Natural killer cell (primary cell): ENCODE measurements at places on chromosomes 5 and 9. TPM values are rescaled to one million over a fixed set of nuclear protein-coding genes. Genes with fewer than 3 reads are reported as not detected.

MEGF10 gene
- total RNA-seq: not detected

LRRC70 gene
- 21.2 TPM for total RNA-seq

PCA3 gene
- total RNA-seq: not detected

SPINK13 gene
- total RNA-seq: not detected

MAP3K1 gene
- total RNA-seq: 27.8 TPM

GRXCR2 gene
- not detected for total RNA-seq

TRPM3 gene
- total RNA-seq: not detected

CRHBP gene
- total RNA-seq: 0.84 TPM

AHRR gene
- total RNA-seq: 1.2 TPM

MSX2 gene
- total RNA-seq: not detected

IL5 gene
- not detected for total RNA-seq

CDX1 gene
- total RNA-seq: not detected

FOXD4L5 gene
- not detected for total RNA-seq

TRIP13 gene
- 0.57 TPM for total RNA-seq

FOXD4L3 gene
- total RNA-seq: not detected

SLC36A2 gene
- not detected for total RNA-seq

PPP6C gene
- total RNA-seq: 31.1 TPM

FOXD4 gene
- not detected for total RNA-seq

NKD2 gene
- not detected for total RNA-seq

SLC6A3 gene
- total RNA-seq: not detected

EIF4EBP3 gene
- total RNA-seq: 5.8 TPM

PKN3 gene
- total RNA-seq: 4.5 TPM

SLC2A6 gene
- total RNA-seq: 5.0 TPM

RFESD gene
- 1.4 TPM for total RNA-seq

IL3 gene
- total RNA-seq: not detected
